ENCODE measurements at places on chromosomes 4 and X.

DNA sequence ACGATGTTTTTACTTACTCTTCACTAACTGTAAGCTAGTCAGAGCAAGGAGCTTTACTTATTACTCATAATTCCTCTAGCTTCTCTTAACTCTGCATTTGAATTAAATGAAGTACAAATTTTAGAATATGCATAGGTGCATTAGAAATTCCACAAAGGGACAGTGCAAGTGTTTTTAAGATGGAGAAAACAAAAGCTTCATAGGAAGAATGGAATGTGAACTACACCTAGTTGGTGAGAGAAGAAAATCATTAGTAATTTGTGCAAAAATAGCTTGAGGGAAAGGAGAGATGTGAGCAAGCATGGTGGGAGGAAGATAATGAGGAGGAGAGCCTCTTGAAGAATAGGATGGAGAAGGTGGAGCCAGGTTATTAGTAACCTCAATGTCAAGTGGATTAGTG, 77.5 kb upstream of the SMARCA5 start:
- no peak for DNase-seq

- DNase-seq, result no peak
These were observed 38.7 kb downstream of the SPATA4 start for GRCh38 chr4:176156656-176157055.

DNA sequence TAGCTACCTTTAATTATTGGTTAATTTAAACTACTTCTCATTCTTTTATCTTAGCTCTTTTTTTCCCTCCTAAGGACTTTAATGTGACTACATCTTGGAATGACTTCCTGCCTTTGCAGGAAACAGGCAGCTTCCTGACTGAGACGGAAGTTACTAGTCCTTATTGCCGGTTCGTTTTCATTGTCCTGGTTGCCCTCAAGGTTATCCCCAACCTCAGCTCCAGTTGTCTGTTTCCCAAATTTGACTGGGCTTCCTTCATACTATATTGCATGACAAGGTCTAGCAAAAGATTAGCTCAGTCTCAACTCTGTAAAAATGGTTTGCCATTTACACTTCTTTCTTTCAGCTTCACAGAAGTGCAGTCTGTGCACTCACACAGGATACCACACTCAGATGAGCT, 109.9 kb upstream of the DDX53 start:
- no peak for DNase-seq

DNA sequence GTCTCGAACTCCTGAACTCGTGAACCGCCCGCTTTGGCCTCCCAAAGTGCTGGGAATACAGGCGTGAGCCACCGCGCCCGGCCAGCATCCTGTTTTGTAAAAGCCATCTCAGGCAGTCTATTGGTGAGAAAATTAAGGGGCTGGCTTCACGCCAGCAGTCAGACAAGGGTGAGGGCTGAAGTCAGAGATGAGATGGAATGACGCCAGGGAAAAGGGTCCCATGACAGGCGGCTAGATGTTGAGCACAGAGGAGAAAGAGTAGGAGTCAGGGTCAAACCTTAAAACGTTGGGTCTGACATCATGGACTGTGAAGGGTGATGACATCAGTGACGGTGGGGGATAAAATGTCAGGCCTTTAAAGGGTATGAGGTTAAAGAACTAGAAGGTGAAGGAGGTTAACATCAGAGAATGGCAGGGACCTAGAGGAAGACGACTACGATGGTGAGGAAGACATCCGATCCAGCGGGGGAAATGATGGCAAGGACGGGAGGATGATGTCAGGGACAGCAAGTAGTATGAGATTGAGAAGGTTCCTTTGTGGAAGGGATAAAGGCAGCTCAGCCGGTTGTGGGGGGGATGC, 504 bp upstream of the RBM3 start:
- DNase-seq, result no peak

DNA sequence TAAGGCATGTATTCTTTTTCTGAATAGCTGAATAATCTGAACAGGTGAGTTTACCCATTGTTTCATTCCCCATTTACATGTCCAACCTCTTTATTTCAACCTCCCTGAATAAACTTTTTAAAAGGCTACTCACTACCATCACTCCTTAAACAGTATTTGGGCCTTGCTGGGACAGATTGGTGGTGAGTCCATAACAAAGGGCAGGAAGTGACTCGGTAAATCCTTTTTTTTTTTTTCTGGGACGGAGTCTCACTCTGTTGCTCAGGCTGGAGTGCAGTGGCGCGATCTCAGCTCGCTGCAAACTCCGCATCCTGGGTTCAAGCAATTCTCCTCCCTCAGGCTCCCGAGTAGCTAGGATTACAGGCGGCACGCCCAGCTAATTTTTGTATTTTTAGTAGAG, 23.4 kb upstream of the SEC24B start:
- no peak for DNase-seq

- no peak for DNase-seq
These were observed 208.6 kb upstream of the ETNPPL start for GRCh38 chr4:108971473-108971872.

DNA sequence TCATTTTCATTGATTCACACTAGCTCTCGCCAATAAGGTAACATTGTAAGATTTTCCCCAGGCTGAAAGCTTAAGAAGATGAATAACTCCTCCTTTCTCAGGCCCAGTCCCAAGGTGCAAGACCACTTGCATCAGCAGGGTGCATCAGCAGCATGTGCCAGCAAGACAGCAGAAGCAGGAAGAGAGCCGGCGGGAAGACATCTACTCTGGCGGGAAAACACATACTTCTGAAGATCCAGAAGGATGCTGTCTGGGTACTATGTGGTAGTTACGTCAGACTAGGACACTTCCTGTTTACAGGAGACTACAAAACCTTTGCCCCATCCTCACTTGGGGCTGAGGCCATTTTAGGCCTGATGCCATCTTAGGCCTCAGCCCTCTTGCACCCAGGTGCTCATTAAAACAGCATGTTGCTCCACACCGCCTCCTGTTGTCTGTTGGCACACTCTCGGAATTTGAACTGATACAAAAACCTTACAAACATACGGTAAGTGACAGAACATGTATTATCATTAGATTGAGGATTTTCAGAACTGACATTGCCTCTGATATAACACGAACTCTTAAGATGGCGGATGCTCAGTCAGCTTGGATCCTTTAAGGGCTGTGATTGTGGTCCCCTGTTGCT, 886.5 kb upstream of the EPHA5 start:
- no peak for DNase-seq

- no peak for DNase-seq
These were observed 620.2 kb upstream of the INTU start for GRCh38 chr4:127012549-127012948.

DNA sequence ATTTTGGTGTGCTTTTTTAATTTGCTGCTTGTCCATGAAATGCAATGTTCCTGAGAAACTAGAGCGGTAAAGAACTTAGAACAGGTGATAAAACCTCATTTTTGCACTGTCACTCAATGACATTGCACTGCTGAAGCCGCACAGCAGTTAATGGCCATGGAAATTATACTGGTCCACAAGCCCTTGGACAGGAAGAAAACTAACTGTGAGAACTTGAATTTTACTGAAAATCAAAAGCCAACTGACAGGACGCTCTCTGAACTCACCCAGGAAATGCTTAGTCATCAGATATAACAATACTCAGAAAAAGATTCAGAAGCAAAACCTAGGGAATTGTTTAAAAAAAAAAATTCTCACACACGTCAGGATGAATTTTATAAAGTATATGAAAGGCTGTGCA, 246.4 kb upstream of the SLC7A11 start:
- DNase-seq, result no peak

GRCh38 chr4:156999175-156999517, 27.5 kb upstream of the PDGFC start:
- DNase-seq, result no peak

GRCh38 chr4:86185659-86186058, 174.2 kb downstream of the MAPK10 start:
- no peak for DNase-seq

DNA sequence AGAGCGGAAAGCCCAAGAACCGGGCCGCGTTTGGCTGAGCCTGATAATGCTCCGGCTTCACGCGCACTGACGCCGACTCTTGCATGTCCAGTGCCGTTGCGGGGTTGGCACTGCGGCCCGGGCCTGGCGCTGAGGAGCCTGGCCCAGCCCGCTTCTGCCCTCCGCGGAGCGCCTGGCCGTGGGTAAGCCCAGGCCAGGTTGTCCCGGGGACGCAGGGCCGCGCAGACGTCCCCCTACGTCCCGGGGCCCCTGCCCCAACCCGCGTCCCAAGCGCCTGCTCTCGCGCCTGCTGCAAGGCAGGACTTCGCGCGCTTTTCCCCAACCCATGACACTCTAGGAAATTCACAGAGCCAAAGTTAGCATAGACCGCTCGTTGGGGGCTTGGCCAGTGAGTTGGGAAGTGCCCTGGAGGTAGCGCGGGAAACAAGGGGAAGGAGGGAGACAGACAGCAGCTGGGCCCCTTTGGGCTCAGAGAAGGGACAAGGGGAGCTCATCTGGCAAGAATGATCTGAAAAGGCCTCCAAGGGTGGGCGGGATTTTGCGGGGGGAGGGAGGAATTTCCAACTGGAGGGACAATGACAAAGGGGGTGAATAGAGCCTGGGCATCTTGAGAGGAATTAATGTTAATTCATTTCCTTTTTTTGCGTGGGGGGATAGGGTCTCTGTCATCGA, 665 bp upstream of the LRPAP1 start:
- DNase-seq, result no peak

DNA sequence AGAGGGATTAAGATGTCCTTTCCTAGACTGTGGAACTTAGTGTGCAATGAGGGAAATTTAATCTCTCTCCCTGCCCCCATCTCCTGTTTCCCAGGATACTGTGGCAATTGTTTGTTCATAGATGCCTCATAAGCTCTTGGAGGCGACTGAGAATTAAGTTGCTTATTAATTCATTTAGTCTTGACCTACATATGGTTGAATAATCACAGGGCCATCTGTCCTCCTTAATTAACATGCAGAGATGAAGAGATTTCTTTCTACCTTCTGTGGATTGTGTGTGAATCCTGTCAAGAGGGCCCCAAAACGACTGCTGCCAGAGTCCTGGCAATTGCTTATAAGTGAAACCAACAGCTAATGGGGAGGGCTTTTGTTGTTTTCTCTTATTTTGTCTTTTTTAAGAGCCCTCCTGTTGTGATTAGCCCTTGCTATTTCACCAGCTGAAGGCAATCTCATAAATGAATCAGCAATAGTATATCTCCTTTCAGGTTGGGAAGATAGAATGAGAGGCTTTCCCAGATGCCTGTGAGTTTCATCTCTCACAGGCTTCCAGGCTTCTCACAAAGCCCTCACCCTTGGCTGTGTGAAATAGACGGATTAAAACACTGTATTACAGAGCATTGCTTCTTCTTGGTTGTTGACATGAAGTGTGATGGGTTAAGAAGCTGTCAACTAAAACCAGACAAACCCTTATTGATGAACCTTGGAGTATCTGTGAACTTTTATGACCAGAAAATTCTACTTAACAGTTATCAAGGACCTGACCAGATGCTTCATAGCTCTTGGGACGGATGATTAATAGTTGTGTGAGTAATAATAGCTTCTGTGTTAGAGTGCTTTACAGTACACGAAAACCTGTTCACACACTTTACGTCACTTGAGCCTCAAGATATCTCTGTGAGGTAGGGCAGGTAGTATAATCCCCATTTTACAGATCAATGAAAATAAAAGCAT, 58.5 kb downstream of the PGRMC2 start:
- DNase-seq, result no peak

- DNase-seq, result no peak
These were observed 622.9 kb upstream of the DIPK2B start for GRCh38 chrX:45823536-45823935.

DNA sequence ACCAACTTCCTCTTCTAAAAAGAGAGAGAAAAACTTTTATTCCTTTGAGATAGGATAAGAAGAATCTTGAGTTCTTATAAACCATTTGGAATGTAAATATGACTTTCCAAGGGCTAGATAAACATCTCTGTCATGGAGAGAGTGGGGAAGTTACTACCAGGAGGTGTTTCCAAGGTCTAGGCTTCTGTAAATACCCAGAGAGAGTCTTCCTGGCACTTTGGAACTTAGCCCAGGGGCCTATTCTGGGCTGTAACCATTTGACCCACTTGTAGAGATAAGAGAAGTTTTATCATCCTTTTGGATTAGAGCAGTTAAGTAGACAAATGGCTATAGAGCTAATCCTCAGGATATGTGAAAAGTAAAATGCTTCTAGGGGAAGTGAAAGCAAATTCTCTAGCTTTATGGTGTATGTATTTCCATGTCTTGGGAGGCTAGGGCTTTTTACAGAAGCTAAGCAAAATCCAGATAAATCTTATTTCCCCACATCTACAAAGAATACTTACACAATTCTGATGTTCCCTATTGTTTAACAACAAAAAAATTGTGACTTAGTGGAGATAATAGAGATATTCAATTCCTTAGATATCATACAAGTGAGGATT, 51.1 kb downstream of the MCUB start:
- DNase-seq, result no peak

DNA sequence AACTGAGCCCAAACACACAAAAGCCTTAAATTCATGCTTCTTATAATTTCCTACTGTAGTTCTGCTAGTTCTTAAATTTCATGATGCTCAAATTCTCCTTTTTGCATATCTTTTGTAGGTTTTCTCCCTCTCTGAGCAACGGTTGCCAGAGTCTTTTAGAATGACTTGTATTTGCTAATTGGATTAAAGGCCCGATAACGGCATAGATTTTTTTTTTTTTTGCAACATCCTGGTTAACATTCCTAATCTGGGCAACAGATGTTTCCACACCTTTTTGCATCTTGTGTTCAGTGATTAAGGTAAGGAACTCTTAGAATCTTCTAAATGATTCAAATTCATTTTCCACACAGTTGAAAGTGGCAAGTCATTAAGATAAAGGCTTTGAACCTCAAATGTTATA, 66.3 kb upstream of the ADGRG2 start:
- no peak for DNase-seq

DNA sequence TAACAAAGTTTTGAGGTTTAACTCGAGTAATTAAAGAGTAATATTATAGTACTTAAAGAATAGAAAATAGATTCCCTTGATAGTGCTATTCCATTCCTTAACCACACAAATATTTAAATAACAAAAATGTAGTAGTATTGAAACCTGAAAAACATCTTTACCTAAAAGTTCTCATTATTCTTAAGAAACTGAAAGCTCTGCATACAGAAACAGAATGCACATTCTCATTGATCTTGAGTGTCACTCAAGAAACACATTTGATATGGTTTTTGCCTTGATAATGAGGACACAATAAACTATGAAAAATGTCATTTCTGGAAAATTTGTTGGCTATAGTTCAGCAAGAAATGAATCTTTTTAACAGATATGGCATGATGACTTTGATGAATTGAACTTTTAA, 268.5 kb downstream of the COL25A1 start:
- no peak for DNase-seq

DNA sequence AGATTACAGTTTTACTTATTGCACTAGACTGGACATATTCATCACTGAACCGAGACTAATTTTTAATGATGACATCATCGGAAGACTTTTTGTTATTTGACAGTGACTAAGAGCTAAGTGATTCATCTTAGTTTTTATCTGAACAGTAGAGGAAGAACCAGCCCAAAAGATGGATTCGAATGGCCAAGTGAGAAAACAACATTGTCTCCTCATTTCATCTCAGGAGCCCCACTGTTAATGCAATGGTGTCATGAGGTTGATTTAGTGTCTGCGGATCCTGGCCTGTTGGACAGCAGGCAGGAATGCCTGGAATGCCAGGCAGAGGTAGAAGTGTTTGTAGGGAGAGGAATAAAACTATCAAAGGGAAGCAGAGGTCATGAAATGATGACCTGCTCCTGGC, 37.8 kb upstream of the HPF1 start:
- DNase-seq, result no peak
